Activated CD4-positive, CD25-positive, alpha-beta regulatory T cell treated with anti-CD3 and anti-CD28 coated beads, Interleukin-2, amount 50 U/mL, for 16 hours (primary cell): ENCODE measurements at places on chromosomes 1 and 21.

GRCh38 chr1:243796016-243796415, 54.0 kb downstream of the AKT3 start:
- no peak for DNase-seq

GRCh38 chr21:46028573-46029091, 47.1 kb downstream of the COL6A1 start:
- DNase-seq, result no peak

- DNase-seq, result no peak
Observed at GRCh38 chr21:38968887-38969543, 163.3 kb downstream of the ETS2 start.

DNA sequence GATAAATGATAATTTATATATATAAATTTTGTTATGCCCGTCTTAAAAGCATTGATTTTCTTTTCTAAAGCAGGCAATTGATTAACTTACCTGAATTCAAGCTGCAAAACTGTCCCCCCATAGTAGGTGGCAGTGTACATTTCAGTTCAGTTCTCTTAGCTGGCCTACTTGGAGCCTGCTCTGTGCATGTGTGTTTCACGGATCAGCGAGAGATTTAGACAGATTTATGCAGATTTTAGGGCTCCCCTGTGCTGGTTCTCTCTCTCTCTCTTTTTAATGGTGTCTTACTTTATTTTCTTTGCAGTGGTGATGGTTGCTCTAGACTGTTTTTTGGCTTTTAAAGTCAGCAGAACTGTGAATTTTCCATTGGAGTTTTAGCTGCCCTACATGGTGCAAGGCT, 30.7 kb downstream of the CLIC4 start:
- no peak for DNase-seq

- DNase-seq, result no peak
Observed at GRCh38 chr1:205071801-205072200, 12.5 kb downstream of the TMEM81 start.

GRCh38 chr1:204041803-204042505, 31.0 kb upstream of the SOX13 start:
- no peak for DNase-seq

- no peak for DNase-seq
Observed at GRCh38 chr1:60809204-60809980, 273.0 kb upstream of the NFIA start.

DNA sequence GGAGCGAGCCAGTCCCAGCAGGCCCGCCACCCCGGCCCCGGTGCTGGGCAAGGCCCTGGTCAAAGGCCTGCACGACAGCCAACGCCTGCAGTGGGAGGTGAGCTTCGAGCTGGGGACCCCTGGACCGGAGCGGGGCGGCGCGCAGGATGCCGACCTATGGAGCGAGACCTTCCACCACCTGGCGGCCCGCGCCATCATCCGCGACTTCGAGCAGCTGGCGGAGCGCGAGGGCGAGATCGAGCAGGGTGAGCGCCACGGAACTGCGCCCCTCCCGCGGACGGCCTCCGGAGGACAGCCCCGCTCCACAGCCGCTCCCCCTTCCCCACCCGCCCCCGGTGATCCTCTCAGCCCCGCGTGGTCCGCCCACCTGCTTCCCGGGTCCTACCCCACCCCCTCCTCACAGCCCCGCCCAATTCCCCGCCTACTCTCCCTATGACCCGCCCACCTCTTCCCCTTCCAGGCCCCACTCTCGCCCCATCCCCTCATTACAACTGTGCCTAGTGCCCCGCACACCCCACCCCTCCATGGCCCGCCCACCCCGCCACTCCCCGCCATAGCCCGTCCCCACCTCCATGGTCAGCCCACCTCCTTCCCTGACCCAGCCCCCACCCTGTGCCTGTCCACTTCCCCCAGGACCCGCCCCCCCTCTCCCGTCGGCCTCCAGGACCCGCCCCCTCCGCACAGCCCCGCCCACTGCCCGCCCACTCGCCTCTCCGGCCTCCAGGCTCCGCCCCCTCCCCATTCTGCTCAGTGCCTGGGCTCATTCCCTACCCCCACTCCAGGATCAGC, 52.7 kb downstream of the VWA5B1 start:
- no peak for DNase-seq

GRCh38 chr1:59379371-59379728, 82.5 kb downstream of the FGGY start:
- DNase-seq, result no peak

- no peak for DNase-seq
Observed at GRCh38 chr1:215104283-215104682, 21.7 kb downstream of the KCNK2 start.

DNA sequence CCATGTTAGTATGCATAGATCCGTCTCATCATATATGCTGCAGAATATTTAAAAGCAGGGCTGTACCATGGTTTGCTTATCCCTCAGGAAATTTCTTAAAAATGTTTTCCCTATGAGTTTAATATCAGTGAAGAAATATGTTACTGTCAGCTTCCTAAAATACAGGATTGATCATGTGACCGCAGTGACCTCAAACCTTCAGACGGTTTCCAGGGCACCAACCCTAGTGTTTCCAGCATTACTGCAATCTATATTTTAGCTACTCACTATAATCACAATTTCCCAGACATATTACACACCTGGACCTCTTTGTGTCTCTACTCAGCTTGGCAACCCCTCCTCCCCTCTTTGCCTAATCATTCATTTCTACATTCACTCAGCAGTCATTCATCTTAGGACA, 7.7 kb upstream of the SDHB start:
- DNase-seq, result no peak

DNA sequence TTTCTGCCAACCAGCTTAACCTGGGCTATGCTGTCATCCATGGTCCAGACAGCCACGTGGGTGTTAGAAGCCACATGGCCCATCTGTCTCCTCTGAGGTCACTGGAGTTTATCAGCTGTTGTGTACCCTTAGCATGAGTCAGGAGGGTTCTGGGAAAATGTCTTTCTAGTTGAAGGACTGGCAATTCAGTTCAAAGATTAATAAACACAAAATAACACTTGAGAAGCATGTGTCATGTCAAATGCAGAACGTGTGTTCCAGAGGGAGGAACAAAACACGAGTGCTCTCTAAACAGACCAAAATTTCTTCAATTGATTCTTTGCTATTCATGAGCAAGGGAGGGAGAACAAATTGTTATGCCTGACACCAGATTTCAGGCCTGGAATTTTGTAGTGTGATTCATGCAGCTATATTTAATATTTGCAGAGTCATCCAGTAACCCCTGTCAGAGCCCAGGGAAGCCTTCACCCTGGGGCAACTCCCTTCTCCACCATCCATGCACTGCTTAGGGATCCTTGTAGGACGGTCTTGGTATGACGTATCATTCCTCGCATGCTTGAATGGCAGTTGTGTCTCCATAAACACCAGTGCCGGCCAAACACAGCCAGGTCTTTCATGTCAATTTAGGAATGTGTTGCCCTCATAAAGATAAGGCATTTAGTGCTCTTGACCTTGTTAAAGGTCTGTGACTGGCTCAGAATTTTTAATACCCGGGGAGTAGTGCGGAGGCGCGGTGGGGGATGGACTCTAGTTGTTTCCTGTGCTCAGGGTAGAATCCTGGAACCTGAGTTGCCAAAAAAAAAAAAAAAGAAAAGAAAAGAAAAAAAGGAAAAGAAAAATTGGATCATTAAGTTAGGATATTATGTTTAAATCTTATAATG, 27.7 kb upstream of the DYRK1A start:
- no peak for DNase-seq

GRCh38 chr1:225942574-225942973, 1.6 kb upstream of the LEFTY2 start:
- no peak for DNase-seq

DNA sequence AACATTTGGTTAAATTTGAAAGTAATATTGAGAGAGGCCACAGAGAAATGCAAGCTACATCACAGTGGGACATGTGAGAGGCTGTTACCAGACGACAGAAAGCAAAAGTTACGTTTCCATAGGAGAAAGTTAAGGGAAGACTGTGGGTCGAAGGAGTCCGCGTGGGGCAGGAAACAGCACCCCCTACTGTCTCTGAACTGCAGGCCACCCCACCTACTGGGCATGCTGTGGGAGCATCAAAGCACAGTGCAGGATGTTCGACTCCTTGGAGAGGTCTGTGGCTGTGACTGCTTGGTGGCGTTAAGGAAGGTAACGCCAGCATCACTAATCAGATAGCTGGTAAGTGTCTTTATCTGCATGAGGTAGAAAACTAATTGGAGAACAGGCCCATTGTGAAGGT, 123.9 kb downstream of the PTBP2 start:
- no peak for DNase-seq

DNA sequence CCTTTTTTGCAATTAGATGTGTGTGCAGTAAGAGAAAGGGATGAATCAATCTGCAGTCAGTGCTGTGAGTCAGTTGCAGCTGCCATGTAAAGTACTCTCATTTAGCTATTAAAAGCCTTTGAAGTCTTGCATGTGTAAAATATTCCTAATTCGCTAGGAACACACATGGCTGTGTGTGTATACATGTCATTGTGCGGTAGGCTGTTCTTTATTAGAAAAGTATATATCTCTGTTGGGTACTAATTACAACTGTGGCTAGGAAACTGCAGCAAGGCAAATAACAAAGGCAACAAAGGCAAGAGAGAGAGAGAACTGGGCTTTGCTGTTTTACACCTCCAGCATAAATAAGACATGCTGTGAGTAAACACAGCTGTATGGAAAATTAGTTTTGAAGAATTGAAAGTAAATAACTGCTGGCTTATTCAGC, 41.7 kb downstream of the EPB41 start:
- DNase-seq, result no peak

DNA sequence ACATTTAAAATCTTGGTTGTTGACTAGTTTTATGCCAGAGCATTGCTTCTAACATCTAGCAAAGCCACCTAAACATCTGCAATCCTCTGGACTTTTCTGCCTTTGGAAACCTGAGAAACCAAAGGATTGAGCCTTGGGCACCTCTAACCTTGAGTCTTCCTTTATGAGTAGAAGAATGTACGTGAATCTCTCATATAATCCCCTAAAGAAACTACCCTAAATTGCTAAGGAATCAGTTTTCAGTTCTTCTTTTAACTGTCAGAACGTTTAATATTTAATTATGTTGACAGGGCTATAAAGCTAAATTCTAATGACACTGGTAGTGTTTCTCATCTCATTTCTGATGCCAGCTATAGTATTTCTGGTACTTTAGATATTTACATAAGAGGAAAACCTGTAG, 997.3 kb downstream of the AMY1C start:
- no peak for DNase-seq

DNA sequence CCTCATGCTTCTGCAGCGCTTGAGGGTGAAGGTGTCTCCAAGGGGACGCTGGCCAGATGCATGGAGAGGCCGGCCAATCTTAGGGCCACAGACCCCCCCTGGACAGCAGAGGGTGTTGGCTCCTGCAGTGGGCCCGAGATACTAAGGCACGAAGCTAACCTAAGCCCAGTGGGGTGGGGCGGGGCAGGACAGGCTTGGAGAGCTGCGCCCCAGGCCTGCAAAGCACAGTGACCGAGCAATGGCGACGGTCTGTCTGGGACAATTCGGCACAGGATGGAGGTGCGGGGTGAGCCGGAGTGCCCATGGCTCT, 1.3 kb downstream of the FNDC10 start:
- DNase-seq, result no peak

DNA sequence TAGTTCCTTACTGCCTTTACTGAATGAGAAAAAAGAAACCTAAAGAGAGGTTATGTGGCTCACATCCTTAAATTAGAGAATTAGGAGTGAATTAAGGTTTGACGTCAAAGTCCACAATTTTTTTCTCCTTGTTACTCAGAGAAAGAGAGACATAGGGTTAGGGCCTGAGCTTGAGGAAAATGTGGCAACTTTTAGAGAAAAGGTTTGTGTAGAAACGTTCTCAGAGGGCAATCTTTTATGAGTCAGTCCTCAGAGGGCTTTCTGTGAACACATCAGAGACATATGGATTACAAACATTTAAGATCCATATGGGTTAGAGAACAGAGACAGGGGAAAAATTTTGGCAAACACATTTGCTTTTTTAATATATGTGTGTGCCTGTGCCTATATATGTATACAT, 242.8 kb downstream of the TGFB2 start:
- DNase-seq, result no peak

GRCh38 chr1:158048371-158049067, 55.1 kb downstream of the KIRREL1 start:
- DNase-seq, result no peak
